ENCODE measurements at places on chromosomes 5 and 9. TPM values are rescaled to one million over a fixed set of nuclear protein-coding genes. Genes with fewer than 3 reads are reported as not detected.

The PGM5 gene
- 5.3 TPM for polyA plus RNA-seq

The ABLIM3 gene
- polyA plus RNA-seq: 56.2 TPM

The CTNND2 gene
- polyA plus RNA-seq: 0.09 TPM

The LHX3 gene
- polyA plus RNA-seq: not detected

The CDC20B gene
- polyA plus RNA-seq: not detected

The GAPT gene
- polyA plus RNA-seq: 0.60 TPM

The TAL2 gene
- 0.22 TPM for polyA plus RNA-seq

The SLC34A1 gene
- polyA plus RNA-seq: 0.13 TPM

The CHMP5 gene
- polyA plus RNA-seq: 59.9 TPM

The PRXL2C gene
- polyA plus RNA-seq: 3.1 TPM

The TSLP gene
- 5.2 TPM for polyA plus RNA-seq

The PTCH1 gene
- polyA plus RNA-seq: 2.8 TPM

The IL9 gene
- polyA plus RNA-seq: not detected

The MAP3K1 gene
- 7.0 TPM for polyA plus RNA-seq

The LCN12 gene
- 0.77 TPM for polyA plus RNA-seq

The PCDHGB4 gene
- polyA plus RNA-seq: 0.37 TPM

The SNCB gene
- polyA plus RNA-seq: not detected

The MYO10 gene
- polyA plus RNA-seq: 5.9 TPM

The PTGS1 gene
- polyA plus RNA-seq: 20.3 TPM

The PSAT1 gene
- polyA plus RNA-seq: 9.9 TPM

The PCDHA6 gene
- polyA plus RNA-seq: 0.02 TPM

The FST gene
- polyA plus RNA-seq: 4.6 TPM

The SLC31A2 gene
- polyA plus RNA-seq: 7.4 TPM

The NR2F1-AS1 gene
- polyA plus RNA-seq: 3.4 TPM

The PITX1 gene
- polyA plus RNA-seq: 485 TPM

The PLAC8L1 gene
- polyA plus RNA-seq: 0.22 TPM

The MPDZ gene
- 2.9 TPM for polyA plus RNA-seq

The SNCAIP gene
- 0.80 TPM for polyA plus RNA-seq

The HBEGF gene
- 9.3 TPM for polyA plus RNA-seq

The HOMER1 gene
- 1.7 TPM for polyA plus RNA-seq
